ENCODE measurements at places on chromosomes 6 and 20.

DNA sequence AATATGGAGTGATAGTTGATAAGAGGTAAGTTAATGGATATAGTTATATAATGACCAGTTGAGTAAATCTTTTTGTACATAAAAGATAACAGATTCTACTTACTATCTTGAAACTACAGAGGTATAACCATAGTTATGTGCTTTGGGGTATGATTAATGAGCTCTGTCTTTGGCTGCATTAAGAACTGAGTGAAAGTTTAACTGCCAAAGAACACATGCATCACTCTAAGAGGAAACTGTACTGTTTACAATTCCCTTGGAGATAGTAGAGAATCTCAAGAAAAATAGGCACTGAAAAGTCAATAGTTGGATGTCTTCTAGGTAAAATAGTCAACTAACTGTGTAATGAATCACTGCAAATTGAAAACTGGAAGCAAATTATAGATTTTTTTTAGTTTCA, 1129.5 kb downstream of the EPHA7 start:
- no peak for DNase-seq

DNA sequence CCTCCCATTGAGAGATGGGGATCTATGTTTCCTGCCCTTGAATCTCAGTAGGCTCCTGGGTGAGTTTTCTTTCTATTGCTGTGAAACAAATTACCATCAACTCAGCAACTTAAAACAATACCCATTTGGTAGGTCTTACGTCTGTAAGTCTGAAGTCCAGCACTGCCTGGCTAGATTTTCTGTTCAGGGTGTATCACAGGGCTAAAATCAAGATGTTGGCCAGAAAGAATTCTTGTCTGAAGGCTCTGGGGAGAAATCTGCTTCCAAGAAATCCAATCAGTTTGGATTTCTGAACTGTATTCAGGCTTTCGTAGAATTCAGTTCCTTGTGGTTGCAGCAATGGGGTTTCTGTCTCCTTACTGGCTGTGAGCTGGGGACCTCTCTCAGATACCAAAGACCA, 99.6 kb upstream of the SLC24A3 start:
- no peak for DNase-seq

DNA sequence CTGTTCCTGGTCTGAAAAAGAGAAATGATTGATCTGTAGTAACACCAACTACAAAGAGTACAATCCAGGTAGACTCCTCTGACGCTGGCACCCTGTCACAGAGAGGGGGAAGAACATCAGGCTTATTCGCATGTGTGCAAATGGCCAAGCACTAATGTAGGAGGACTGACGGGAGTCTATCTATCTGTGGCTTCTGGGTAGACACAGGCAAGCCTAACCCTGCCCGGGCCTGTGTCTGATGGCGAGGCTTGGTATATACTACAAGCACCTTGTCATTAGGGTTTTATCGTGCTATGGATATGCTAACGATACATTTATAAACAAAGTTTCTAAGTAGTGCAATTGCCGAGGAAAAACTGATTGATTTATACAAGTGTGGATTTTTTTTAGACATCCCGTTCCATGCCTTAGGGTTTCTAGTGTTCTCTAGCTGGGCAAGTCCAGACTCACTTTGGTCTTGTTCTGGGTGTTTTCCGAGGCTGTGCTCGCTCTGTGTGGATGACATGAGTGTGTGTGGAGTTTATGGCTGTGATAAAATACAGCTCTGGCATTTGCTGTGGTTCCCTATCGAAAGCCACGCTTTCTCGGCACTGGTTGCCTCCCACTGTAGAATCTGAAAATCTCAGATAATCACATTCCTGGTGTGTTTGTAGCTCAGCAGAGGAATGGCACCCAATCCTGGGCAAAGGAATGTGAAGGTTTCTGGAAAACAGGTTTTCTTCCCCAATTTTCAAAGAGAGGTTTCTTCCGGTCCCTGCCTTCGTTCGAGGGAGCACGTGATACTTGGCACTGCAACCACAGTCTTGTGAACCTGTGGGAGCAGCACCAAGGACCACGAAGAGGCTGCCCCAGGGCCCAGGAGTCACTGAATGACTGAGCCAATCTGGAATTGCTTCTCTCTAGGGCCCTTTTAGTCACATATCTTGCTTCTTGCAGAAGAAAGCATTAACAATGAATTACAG, 67.5 kb upstream of the EDN1 start:
- DNase-seq = no peak

DNA sequence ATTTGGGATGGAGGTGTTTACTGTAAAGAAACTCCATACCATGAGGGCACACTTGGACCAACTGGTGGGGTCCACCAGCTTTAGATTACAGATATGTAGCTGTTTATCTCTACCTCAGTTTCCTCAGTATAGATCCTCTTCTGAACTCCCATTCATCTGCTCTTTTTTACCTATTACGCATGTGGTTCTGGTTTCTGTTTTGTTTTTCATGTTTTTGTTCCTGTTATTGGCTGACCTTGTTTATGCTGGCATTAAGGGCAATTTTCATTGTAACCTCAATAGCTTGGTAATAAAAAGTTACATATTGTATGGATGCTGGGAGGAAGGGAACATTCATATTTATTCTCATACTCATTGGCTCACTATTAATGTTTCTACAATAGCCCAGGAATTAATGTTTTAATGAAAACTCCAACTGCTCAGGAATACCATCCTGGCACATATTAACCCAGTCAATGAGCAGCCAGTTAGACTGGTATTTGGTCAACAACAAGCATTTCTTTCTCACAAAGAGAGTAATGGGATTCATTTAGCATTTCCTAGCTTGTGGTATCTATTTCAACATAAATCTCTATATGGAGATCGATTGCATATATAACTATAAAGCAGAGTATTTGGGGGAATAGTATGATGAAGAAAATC, 83.8 kb upstream of the FAM184A start:
- DNase-seq = no peak

DNA sequence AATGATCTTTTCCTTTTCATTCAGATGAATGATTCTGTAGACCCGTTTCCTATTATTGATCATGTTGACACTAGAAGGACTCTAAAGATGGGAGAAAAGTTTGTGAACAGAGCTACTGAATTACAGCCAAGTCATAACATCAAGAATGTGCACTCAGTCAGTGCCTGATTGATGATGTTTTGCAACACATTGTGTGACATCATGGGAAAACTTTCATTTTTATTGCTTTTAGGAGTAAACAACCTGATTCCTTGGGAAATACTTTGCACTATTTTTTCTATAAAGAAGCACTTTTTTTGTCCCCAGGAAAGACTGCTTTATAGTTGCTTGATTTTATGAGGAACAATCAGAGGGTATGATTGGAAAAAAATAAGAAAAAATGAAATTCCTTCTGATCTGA, 383.8 kb upstream of the JAG1 start:
- no peak for DNase-seq

DNA sequence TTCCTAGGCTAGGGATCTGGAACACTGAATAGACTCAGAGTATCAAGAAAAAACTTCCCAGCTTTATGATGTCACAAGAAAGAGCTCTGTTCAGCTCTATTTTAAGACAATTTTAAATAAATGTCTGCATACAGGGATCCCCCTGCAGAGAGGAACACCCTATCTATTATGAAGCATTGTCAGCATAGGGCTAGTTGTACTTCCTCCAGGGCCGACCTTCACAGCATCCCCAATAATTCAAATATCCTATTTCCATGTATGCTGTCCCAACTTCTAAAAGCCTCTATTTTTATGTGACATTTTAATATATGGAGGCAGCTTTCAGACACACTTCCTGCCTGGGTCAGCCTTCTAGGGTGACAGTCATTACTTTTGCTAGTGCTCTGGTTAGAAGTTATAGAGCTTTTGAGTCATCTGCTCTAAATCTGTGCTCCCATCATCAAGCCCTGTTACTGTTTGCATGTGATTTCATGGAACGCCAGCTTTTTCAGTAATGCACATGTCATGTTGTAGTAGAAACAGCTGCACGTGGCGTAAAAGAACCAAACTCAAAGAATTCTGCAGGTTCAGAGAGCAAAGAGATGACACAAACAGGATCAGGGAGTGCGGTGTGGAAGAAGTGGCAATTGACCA, 189.2 kb downstream of the ADGB start:
- DNase-seq = no peak

Measured in dermis blood vessel endothelial cell (primary cell).